Stimulated activated CD8-positive, alpha-beta memory T cell treated with anti-CD3 and anti-CD28 coated beads, Interleukin-4, amount 100 ng/mL, for 1 hour (primary cell): ENCODE measurements at places on chromosomes 7 and 10.

DNA sequence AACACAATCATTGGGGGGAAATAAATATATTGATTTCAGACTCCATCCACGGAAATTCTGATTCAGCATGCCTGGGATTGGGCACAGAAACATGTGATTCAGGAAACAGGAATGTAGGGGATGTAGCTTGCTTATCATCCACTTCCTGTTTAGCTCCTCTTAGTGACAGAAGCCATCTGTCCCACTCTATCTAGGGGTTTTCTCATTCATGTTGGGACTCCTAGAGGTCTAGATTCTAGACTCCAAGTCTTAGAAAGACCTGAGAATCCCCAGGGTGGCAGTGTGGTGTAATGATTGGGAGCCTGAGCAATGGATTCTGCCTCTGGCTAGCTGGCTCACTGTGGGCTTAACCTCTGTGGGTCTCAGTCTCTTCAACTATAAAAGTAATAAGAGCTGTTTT, 67.9 kb downstream of the CDK1 start:
- no peak for DNase-seq

- DNase-seq: no peak
Observed at GRCh38 chr10:10605551-10606081, 412.1 kb upstream of the CELF2 start.

DNA sequence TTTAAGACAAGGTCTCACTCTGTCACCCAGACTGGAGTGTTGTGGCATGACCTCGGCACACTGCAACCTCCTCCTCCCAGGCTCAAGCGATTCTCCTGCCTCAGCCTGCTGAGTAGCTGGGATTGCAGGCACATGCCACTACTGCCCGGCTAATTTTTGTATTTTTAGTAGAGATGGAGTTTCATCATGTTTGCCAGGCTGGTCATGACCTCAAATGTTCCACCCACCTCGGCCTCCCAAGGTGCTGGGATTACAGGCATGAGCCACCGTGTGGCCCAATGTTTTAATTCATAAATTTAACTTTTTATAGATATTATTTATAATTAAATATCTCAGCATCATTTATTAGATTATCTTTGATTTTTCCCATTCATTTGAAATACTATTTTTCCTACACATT, 658.0 kb upstream of the NRG3 start:
- no peak for DNase-seq

DNA sequence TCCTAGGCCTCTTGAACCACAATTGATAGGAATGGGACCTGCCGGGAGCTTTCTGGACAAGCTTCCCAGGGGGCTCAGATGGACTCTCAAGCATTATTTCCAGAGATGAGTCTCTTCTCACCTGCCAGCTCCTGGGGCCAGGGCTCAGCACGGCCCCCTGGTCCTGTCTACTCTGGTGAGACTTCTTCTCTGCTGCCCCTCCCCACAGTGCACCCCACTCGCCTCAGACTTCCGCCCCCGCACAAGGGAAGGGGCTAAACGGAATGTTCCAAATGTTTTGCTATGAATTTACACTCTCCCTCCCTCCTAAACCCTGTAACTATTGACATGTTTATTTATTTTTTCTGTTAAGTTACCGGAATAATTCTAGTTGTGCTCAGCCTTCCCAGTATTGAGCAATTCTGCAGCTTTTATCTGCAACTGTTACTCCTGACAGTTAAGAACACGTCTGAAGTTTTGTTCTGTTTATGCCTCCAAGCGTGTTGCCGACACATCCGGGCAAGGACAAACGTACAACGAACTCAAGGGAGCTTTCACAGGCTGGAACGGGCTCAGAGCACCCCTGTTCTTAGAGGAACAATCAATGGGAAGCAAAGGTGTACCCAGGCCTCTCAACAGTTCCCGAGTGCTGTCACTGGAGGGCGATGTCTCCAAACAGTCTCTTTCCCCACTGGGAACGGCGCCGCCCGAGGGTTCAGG, 55.2 kb downstream of the FHIP2A start:
- no peak for DNase-seq

DNA sequence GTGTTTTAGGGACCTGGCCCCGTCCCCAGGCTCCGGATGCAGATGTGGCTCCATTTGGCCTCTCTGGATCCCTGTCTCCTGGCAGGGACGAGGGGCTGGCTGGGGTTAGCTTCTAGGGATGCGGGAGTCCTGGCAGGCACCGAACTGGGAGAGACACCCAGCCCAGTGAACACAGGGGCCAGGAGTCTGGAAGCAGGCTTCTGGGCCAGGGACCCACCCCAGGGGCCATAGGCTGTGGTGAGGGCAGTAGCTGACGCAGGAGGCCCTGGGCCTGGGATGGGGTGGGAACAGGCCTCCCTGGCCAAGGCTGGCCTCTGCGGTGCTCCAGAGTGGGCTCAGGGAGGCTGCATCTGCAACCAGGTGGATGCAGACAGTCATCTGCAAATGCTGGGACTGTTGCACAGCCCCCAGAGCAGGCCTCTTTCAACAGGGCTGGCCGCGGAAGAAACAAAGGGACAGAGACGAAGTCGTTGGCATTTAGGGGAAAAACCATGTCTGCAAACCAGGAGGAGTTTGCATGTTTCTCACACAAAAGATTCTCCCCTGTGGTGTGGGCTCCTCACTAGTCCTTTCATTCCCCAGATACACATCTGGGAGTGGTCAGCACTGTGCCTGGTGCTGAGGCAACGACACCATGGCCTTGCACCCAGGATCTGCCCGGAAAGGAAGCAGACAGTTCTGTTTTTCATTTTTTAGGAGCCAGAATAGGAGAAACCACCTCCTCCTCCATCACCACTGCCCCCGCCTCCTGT, 36.4 kb upstream of the ZNF488 start:
- no peak for DNase-seq

DNA sequence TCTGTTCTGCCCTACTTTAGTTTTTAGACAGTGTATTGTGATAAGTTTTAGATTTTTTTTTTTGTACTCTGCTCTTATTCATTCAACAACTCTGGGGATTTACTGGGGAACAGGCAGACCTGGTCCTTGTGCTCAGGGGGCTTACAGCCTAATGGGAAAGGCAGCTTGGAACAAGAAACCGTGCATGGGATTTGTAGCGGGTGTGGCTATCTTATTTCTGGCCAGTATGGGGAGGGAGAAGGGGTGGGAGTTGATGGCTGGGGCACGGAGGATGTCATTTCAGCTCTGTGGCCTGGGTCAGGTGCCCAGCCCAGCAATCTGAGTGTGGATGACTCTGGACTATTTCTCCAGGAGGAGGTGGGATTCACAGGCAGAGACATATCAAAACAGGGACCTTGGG, 47.0 kb downstream of the GRK5 start:
- DNase-seq: no peak

GRCh38 chr7:47537716-47538675, 43.9 kb downstream of the TNS3 start:
- DNase-seq: no peak

DNA sequence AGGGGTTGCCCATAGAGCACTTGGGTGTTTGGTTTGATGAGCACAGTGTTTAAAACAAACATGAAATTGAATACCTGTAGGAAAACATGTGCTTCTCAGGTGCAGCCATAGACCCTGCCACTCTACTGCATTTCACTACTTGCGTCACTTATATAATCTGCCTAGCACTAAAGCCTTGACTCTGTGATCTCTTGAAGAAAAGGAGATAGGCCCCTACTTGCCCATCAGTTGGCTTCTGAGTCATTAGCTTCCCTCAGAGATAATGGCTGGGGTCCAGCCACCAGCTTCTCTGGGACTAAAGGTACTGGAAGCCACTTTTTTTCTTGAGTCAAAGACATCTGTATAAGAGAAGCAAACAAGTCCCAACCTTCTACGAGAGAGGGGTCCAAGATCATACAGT, 45.9 kb upstream of the BTRC start:
- DNase-seq: no peak

DNA sequence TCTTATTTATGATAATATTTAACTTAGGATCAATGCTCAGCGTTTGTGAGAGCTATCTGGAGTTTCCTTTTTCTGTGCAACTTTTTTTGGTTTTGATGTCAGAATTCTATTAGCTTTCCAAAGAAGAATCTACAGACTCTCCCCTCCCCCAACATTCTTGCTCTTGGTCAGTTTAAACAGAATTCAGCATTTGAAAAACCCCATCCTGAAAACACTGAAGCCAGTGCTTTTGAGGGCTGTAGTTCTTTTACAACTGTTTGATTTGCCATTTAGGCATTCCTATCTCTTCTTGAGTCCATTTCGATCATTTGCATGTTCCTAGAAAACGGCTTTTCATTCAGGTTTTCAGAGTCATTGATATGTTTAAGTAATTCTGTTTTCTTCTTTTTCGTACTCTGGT, 15.6 kb upstream of the CXCL12 start:
- no peak for DNase-seq

DNA sequence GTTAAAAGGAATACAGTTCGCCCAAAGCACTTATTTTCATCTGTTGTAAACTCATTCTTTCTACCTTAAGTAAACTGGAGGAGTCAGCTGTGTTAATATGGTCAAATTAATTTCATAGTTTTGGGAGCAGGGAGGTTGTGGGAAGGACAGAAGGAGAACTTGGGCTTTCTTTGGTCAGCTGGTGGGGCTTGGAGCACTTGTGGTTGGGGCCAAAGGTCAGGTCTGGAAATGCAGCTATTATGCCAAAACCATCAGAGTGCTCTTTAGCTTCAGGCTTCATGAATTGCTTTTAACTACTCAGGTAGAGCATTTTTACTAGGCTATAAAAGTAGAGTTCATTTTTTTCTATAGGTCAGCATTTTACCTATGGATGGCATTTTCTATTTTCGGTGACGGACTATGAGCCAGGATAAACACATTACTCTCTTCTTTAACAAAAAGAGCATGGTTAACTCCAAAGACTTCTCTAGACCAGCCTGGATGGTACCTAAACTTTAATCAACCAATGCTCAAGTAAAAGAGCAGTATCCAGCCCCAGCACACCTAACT, 30.0 kb downstream of the STEAP4 start:
- DNase-seq: no peak

GRCh38 chr10:77776487-77776886, 138.9 kb upstream of the KCNMA1 start:
- DNase-seq: no peak

DNA sequence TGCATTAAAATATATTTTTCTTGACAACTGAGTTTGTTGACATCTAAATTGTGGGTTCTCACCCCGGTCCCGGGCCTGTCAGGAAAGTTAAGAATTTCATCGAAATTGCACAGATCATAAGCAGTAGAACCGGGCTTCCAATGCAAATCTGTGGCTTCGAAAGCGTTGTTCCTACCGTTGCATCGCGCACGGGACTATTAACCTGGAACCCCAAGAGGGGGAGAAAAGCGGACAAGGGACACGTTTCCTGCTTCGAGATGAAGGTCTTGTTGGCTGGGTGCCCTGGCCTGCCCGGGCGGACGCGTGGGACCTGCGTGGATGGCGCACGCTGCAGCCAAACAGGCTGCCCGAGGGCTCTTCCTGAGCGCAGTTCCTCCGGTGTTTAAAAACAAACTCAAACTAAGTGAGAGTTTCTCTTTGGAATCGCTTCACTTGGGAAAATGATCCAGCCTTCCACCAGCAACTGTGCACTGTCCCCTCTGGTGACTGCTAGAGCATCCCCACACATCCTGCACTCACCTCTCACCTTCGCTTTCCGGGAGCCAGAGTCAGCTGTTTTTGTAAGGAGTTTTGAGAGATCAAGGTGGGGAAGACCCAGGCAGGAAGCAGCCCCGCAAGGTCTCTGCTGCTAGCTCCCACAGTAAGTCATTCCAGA, 5.1 kb upstream of the TBX20 start:
- DNase-seq: no peak

DNA sequence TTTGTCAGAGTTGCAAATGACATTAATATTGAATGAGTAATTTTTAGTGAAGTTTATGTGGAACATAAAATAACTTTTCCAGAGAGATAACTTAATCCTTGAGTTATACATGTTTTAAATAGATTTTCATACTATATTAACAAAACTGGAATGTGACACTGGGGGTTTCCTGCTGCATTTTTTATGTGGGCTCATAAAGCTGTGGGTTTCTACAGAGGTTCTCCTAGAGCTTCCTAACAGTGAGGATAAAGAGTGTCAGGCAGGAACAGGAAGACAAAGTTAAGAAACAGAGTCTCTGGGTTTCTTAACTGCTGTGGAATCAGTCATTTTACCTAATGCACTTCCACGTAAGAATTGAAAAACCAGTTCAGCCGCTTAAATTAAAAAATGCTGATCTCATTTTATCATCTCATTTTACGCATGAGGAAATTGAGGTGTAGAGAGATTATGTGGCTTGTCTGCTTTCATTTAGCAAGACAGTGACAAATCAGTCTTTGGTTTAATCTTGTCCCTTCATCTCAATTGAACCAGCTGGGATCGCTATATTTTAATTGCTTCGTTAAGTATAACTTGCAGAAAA, 5.0 kb downstream of the CD36 start:
- DNase-seq: no peak

- no peak for DNase-seq
Observed at GRCh38 chr7:128739990-128740682, 977 bp downstream of the CALU start.

GRCh38 chr10:110274647-110275046, 30.1 kb downstream of the SMNDC1 start:
- no peak for DNase-seq

GRCh38 chr7:121623130-121623872, 227.2 kb upstream of the FAM3C start:
- DNase-seq: no peak

- no peak for DNase-seq
Observed at GRCh38 chr10:111077785-111078504, 1.1 kb downstream of the ADRA2A start.

GRCh38 chr10:58932577-58933314, 243.7 kb upstream of the PHYHIPL start:
- DNase-seq: no peak

GRCh38 chr7:50985096-50985495, 202.4 kb upstream of the GRB10 start:
- no peak for DNase-seq

DNA sequence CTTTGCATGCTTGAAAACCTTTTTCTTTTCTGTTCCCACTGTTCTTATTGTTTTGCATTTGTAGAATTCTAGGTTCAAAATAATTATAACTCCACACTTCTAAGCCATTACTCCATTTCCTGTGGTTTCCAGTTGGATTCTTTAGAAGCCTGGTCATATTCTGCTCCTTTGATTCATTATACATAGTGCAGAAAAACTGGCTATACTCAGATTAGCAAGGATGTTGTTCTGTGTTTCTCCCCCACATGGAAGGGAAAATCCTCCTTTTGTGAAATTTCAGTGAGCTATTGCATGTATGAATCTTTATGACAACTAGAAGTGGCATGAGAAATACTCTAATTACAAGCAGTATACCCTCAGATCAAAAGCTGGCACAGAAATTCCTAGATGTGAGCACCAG, 79.5 kb downstream of the SLC13A1 start:
- DNase-seq: no peak

- no peak for DNase-seq
Observed at GRCh38 chr10:99280472-99280871, 44.8 kb upstream of the HPSE2 start.

DNA sequence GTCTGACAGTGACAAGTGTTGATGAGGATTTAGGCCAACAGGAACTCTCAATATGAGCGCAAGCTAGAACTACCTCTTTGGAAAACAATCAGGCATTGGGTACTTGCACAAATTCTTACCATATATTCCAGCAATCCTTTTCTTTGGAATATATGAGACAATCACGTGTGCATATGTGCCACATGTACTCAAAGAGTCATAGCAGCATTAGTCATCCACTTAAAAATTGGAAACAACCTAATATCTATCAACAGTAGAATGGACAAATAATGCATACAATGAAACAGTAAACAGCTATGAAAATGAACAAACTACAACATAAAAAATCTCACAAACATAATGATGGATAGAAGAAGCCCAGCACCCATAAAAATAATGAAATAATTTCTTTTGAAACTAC, 179.7 kb downstream of the GLI3 start:
- no peak for DNase-seq

- no peak for DNase-seq
Observed at GRCh38 chr10:108662975-108663374, 1260.3 kb downstream of the XPNPEP1 start.
